ENCODE measurements at places on chromosomes 1 and 21. TPM values are rescaled to one million over a fixed set of nuclear protein-coding genes. Genes with fewer than 3 reads are reported as not detected.
A peak's percentile ranks its signal among the peaks of the same experiment; 100 is the strongest.

DNA sequence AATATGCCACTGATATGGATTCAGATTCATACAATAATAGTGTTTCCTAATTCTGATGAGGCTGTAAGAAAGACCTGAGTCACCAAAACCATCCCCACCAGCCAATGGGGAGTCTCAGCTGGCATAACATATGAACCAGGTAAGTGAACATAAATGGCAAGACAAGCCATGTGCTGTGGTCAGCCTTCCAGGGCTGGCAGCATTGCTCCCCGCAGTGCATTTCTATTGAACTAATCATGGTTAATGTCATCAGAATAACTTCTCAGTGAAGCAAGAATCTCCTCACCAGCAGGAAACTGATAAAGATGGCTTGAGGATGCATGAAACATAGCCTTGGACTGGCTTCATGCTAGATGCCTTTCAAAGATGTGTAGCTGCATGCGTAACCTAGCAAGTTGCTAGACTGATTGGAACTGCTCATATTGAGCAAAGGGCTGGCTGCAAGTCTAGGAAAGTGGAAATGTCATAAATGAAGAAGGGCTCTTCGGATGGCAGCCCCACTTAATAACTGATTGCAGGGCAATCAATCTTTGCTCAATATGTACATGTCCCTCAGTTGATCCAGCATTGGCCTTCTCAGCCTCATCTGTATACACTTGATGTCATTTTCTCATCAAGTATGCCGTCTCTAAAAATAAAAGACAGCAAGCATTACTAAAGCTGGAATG is 88.0 kb downstream of the NTNG1 start:
- no peak for DNase-seq

DNA sequence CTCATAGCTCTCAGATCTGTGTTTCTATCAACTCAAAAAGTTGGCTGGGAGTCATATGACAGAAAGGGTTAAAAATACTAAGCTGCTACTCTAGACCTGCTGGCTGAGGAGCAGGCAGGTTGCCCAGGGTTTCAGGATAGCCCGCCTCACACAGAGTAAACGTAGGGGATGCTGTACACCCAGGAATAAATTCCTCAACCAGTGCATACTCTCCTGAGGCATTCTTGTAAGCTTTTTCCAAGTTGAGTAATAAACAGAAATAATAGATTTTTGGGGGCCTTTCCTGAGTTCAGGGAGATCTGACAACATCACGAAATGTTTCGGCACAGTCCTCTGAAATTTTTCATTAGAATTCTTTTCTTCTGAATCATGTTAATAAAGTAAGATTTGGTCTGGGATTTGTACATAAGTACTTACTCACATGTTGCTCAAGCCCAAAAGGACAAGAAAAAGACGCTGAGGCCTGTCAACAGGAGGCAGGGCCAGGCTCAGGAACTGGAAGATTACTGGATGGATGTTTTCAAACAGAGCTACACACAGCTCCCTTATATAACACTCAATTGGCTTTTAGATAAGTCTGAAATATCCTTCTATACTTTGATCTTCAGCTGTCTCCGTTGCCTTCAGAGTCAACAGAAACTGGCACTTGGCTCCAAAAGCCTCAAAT is 41.0 kb downstream of the TGFBR3 start:
- no peak for DNase-seq

DNA sequence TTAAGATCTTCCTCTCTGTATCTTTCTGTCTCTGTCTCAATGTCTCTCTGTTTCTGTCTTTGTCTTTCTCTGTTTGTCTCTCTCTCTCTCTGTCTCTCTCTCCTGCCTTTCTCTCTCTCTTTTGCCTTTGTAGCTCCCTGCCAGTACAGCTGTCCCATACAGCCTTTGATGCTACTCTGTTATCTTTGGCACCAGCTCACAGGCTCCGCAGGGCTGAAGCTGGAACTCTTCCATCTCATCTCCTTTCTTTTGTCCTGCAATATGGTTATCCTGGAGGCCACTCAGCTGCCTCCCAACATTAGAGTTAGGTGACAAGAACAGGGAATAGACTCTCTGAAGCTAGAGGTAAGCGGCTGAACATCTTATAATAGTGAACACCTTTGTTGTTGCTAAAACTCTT is 354.3 kb upstream of the NEGR1 start:
- no peak for DNase-seq

- no peak for DNase-seq
These were observed 493.2 kb downstream of the PTPRC start for GRCh38 chr1:199132006-199132405.

DNA sequence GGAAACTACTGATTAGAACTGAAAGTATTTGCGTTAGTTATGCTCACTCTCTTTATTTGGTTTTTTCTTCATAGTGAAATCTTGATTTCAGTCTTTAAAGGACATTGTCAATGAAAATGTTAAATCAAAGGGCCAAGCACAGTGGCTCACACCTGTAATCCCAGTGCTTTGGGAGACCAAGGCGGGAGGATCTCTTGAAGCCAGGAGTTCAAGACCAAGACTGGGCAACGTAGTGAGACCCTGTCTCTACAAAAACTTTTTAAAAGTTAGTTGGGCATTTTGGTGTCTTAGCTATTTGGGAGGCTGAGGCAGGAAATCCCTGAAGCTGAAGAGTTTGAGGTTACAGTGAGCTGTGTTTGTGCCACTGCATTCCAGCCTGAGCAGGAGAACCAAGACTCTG is 13.6 kb downstream of the RLF start:
- DNase-seq = no peak

GRCh38 chr1:40309374-40310128 is 7.5 kb downstream of the COL9A2 start:
- DNase-seq = no peak

DNA sequence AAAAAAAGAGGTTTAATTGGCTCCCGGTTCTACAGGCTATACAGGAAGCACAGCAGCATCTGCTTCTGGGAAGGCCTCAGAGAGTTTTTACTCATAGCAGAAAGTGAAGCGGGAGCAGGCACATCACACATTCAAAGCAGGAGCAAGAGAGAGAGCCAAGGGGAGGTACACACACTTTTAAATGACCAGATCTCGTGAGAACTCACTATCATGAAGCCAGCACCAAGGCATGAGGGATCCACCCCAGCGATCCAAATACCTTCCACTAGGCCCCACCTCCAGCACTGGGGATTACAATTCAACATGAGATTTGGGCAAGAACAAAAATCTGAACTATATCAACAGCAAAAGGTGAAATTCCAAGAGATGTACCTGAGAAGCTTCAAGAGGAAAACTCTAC is 20.8 kb upstream of the FAM76A start:
- no peak for DNase-seq

DNA sequence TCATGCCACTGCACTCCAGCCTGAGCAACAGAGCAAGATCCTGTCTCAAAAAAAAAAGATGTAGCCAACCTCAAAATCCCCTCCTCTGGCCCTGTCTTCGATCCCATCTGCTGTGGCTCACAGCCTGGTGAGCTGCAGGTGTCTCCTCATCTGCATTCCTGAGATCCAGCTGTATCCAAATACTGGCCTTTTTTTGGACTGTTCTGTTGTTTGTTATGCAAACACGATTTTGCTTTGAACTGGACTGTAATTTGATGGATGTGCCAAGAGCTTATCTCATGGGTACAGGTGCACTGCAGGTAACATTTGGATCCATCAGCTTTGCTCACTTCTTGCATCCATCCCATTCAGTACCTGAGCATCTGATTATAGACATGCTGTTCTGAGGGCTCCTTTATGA is 14.1 kb upstream of the FAM43B start:
- no peak for DNase-seq

DNA sequence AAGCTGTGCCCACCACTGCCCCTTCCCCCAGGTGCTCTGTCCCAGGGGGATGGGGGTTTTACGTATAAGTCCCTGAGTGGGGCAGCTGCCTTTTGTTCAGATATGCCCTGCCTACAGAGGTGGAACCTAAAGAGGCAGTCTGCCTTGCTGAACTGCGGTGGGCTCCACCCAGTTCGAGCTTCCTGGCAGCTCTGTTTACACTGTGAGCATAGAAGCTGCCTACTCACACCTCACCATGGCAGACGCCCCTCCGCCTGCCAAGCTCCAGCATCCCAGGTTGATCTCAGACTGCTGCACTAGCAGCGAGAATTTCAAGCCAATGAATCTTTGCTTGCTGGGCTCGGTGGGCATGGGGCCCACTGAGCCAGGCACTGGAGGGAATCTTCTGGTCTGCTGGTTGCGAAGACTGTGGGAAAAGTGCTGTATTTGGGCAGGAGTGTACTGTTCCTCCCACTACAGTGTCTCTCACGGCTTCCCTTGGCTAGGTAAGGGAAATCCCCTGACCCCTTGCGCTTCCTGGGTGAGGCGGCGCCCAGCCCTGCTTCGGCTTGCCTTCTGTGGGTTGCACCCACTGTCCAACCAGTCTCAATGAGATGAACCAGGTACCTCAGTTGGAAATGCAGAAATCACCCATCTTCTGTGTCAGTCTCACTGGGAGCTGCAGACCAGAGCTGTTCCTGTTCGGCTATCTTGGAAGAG is 17.6 kb upstream of the RWDD3 start:
- DNase-seq = no peak

- DNase-seq = no peak
These were observed 1.2 kb downstream of the TMEM234 start for GRCh38 chr1:32220746-32221580.

DNA sequence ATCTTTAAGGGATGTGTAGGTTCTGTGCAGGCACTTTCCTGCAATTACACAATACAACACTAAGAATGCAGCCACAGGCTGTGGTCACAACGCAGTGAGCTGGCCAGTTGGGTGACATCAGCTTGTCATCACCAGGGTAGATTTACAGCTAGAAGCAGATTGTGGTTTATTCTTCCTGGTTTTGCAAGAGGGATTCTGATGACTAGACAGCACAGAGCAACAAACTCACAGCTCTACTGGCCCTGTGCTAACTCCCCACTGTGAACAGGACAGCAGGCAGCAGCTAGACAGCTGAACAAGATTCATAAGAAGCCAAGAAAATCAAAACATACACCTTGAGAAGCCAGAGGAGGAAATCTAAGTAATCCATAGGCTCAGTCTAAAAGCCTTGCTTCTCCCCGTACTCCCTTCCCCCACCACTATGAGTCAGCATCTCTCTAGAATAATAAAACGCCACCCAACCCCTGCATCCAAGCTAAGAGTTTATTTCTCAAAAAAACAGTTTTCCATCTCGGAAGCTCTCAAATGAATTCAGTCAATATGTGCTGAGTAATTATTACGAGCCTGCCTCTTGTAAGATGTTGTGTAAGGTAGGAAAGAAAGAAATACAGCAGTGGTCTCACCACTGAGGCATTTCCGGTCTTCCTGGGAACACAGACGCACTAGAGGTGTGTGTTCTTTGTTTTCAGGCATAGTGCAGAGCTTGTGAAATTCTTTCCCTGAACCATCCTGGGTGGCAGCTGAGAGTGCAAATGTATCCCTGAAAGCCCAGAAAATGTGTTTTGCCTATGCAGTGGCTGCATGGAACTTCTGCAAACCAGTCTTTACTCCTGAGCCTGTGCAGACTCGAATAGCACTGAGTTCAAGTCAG is 162.8 kb downstream of the NTPCR start:
- DNase-seq = peak; percentile 45

TMEM222 gene
- total RNA-seq = 39.1 TPM

FMN2 gene
- total RNA-seq = 0.33 TPM

F3 gene
- 28.8 TPM for total RNA-seq

Data from mesothelial cell of epicardium (in vitro differentiated cells).